ENCODE measurements at places on chromosomes 11 and 22. TPM values are rescaled to one million over a fixed set of nuclear protein-coding genes. Genes with fewer than 3 reads are reported as not detected.

The SYCE3 gene
- total RNA-seq: not detected

The SCGB1D4 gene
- not detected for total RNA-seq

DNA sequence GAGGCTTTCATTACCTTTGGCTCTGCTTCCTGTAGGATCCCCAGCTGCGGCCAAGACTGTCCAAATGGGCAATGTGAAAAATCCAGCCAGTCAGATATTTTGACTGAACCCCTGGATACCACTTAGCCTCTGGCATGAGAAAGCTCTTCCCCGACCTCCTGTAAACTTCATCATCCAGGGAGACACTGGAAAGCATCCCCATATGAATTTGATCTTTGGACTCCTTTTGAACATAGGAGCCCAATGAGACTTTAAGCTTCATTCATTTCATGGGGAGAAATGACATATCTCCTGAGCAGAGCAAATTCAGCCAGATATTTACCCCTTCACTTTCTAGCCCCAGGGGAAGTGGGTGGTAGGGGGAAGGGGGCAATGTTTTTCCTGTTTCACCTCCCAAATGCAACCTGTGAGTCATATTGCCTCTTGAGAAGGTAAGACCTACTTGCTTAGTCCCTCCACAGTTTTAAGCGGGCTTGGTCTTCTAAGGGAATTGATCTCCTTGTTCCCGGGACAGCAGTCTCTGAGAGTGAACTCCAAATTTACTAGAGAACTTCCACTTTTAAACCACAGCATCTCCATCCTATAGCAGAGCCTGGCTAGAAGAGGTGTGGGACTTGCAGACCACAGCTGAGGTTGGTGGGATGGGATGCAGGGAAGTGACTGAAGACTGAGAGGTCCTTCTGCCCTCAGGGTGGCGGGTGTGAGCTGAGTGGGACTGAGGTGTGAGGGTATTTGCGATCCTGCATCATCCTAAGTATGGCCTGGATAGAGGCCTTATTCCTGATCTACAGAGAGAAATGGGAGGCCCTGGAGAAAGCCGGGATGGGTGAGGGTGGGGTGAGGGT, 20.3 kb upstream of the POU2AF1 start:
- DNase-seq: no peak

DNA sequence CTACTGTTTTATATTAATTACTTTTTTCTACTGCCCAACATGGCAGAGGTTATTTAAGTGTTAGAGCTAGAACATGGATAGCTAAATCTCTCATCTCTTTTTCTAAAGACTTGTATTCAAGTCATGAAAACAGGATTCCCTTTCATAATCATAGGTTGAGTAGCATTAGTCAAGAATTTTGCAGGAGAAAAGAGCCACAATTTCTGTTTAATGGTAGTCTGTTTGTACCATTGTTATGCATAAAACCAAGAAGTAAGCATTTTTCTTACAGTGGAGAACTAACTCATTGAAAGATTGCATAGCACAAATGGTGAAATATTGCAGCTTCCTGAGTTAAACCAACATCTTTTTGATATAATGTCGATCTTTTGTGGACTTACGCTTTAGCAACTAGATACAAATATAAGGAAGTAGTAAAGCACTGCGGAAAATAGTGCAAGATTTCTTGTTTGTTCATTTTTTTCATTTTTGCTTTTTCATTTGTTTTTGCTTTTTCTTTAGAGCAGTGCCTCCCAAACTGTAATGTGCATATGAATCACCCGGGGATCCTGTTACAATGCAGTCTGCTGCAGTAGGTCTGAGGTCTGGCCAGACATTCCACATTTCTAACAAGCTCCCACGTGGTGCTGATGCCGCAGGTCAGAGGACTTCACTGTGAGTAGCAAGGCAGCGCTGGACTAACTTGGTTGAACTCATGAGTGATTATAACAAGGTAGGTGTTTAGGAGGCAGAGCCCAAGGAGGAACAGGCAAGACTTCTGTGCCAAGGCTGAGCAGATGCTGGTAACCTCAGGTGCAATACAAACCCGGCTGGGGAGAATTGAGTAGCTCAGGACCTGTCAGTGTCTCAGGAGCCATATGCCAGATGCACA, 4.6 kb downstream of the ETS1 start:
- DNase-seq: no peak

DNA sequence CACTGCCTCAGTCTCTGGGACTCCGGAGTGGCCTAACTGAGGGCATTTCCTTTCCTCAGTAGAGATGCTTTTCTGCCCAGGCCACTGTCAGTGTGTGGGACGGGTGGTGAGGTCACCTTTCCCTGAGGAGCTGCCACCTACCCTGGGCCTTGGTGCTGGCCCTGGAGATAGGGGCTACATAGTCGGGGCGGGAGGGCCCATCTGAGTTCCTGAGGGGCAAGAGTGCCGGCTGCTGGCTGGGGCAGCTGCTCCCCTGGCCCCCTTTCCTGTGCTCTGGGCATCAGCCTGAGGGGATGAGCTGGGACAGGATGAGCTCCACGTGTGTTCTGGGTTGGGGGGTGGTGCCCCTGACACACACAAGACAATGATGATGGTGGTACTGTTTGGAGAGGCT, 5.4 kb downstream of the KCNC1 start:
- no peak for DNase-seq

The GAL gene
- 37.6 TPM for total RNA-seq

The CACNA1I gene
- 0.12 TPM for total RNA-seq

The TRIM29 gene
- not detected for total RNA-seq

DNA sequence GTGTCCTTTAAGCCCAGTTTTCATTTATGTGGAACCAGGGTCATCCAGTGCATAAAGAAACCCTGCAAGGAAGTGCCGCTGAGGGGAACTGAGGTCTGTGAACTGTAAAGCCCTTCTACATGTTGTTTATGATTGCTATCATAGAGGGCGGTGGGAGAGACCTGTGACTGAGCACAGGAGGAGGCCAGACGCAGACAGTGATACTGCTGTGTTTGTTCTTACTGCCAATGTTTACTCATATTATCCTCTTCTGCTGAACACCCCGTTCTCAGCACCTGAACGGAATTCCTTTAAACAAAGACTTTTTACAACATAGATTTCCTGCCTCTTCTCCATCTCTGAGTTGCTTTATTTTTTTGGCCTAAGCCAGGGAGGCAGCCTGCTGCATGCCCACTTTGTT, 967 bp upstream of the GALNT18 start:
- DNase-seq: no peak

The BUD13 gene
- total RNA-seq: 17.0 TPM

DNA sequence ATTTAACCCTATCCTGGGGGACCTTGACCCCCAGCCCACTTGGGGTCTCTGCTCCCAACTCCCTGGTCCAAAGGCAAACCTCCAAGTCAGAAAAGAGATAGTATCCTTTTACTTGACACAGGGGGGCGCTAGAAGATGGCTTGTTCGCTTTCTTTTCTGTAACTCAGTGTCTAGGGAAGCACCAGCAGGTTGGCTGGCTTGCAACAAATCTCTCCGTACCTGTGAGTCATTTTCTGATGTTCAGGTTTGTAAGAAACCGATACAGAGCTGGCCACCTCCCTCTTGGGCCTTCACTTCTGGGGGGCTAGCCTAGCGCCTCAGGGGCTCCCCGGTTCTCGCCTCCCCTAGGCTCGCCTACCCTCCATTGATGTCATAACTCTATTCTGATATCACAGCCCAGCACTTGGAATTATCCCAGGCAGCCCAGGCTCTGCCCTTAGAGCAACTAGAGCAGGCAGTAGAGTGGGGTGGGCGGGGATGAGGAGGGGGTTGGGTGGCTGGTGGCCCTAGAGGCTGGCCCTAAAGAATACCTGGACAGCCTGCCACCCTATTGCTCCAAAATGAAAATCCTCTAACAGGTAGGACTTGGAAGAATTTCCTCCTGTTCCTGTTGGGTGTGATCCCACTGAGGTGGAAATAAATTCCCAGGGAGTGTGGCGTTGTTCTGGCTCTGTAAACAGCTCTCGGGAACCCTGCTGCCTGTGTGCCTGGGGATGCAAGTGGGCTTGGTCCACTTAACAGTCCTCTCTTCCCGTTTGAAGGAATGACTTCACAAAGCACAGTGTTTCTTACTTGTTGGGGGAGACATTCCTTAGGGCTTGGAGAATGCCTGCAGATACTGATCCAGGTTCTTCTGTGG, 69.4 kb downstream of the OSBP2 start:
- peak; percentile 39 for DNase-seq

- DNase-seq: no peak
Measured at GRCh38 chr11:64969209-64969608, 2.7 kb downstream of the MAJIN start.

- DNase-seq: no peak
Measured at GRCh38 chr11:13463779-13464290, 813 bp upstream of the BTBD10 start.

GRCh38 chr11:13210424-13210823, 67.2 kb upstream of the BMAL1 start:
- peak; percentile 46 for DNase-seq

DNA sequence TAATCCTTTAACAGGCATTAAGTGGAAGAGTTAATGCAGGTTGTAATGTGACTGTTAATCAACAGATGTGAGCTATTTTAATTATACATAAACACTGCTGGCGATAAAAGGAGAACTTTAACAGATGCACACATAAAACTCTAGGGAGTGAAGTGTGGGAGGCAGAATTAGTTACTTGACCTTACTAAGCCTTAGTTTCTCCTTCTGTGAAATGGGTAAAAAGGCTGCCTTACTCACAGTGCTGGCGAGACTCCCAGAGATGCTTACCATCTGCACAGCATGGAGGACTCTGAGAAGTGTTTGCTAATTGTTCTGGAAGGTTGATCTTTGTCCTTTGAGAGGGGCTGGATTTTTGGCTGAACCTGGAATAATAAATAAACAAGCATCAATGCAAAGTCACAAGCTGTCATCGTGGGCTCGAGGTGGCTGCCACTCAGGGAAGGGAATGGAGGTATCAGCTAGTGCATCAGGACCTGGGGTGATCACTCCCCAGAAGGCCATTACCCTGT, 58.6 kb upstream of the MPEG1 start:
- DNase-seq: no peak

The C11orf86 gene
- total RNA-seq: not detected

The WBP2NL gene
- not detected for total RNA-seq

The FERMT3 gene
- total RNA-seq: 2.0 TPM

- no peak for DNase-seq
Measured at GRCh38 chr11:60935676-60936442, 11.6 kb downstream of the TMEM132A start.

The GVQW3 gene
- 14.8 TPM for total RNA-seq

GRCh38 chr22:45240810-45241631, at the start of gene KIAA0930:
KIAA0930 (minus strand) TSS chr22:45240894; CDS start chr22:45240703, 191 bp downstream.
- peak; percentile 84 for DNase-seq

The TSGA10IP gene
- total RNA-seq: not detected

- no peak for DNase-seq
Measured at GRCh38 chr11:102120437-102120973, 10.3 kb downstream of the YAP1 start.
